AML-193 (cell line): ENCODE measurements at places on chromosomes 6 and 20.

GRCh38 chr6:48628316-48628715 lies 517.3 kb upstream of the PTCHD4 start:
- no peak for DNase-seq

DNA sequence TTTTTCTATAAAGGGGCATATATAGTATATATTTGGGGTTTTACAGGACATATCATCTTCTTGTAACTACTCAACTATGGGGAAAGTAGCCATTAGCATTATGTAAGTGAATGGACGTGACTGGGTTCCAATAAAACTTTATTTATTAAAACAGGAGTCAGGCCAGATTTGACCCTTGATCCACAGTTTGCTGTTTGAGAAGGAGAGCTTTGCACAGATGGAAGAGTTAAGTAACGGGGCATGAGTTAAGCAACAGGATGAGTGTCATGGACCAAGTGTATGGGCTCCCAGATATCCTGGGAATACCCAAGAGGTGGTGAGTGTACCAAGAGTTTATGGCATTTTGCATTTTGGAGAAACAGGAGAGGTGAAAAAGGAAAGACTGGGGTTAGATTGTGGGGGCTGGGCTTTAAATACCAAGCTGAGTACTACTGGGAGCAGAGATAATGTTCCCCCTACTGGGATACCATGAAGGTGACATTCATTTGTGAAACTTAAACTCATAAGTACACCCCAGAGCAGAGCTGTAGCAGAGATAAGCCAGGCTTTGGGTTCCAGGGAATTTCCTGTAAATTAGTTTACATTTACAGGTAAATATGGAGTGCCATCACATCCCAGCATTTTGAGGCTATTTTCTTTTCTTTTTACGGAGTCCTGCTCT lies 18.5 kb upstream of the SCUBE3 start:
- DNase-seq = no peak

- no peak for DNase-seq
Observed at GRCh38 chr6:125584468-125584939, 164.9 kb upstream of the HEY2 start.

DNA sequence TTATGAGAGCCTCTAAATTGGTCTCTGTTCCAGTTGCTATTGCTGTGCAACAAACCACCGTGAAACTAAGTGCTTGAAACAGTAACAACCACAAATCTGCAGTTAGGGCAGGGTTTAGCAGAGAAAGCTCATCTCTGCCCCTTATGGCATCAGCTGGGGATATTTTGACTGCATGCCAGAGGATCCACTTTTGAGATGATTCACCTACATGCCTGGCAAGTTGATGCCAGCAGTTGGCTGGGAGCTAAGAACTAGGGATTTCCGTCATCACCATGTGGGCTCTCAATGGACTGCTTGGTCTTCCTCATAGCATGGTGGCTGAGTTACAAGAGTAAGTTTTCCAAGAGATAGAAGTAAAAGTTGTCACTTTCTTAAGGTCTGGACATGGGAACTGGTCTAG lies 35.1 kb downstream of the PLCB4 start:
- no peak for DNase-seq

DNA sequence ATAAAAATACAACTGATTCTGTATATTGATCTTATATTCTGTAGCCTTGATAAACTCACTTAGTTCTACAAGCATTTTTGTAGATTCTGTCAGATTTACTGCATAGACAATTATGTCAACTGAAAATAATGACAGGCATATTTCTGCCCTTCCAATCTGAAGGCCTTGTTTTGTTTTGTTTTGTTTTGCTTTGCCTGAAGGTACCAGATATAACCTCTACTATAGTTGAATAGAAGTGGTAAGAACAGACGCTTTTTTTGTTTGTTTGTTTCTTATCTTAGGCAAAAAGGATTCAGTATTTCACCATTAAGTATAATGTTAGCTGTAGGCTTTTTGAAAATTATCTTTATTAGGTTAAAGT lies 64.6 kb upstream of the RSPO3 start:
- DNase-seq = no peak

GRCh38 chr20:10578607-10579006 lies 95.2 kb downstream of the JAG1 start:
- no peak for DNase-seq

GRCh38 chr6:91098006-91098405 lies 511.1 kb upstream of the MAP3K7 start:
- DNase-seq = no peak

DNA sequence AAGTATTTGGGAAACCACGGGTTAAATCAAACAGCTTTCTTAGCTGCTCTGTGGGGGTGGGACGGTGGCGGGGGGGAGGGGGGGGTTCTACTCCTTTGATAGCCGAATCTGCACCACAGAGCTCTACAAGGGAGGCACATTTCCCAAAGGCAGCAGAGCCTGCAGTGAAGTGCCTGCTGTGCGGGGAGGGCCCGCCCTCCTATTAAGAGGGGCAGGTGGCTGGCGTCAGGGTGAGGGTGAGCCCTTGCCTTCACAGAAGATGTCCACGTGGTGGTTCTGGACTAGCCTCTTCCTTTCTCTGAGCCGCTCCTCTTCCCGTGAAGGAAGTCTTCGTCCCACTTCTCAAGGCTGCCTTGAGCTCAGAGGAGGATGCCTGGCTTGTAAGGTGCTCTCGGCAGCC lies 174.9 kb upstream of the THBS2 start:
- no peak for DNase-seq

GRCh38 chr6:134457941-134458340 lies 140.0 kb upstream of the SGK1 start:
- DNase-seq = no peak

- peak; percentile 83 for DNase-seq
Observed at GRCh38 chr6:28896505-28897368, 27.0 kb downstream of the TRIM27 start.

DNA sequence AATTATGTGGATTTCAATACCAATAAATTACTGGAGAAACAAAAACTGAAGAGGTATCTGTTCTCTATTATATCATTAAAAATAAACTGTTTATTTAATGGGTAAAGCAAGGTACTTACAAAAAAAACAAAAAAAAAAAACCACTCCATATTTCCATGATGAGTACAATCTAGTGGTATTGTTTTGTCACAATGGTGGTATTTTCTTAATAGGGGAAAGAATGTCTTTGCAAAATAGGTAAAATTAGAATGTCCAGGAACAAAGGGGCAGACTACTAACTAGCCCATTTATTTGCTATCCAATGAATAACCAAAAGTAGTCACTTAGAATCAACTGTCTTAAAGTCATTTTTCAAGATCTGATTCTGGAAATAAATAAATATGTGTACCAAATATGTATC lies 92.0 kb downstream of the ARHGAP18 start:
- no peak for DNase-seq

GRCh38 chr6:165811512-165811911 lies 148.5 kb upstream of the PDE10A start:
- no peak for DNase-seq

DNA sequence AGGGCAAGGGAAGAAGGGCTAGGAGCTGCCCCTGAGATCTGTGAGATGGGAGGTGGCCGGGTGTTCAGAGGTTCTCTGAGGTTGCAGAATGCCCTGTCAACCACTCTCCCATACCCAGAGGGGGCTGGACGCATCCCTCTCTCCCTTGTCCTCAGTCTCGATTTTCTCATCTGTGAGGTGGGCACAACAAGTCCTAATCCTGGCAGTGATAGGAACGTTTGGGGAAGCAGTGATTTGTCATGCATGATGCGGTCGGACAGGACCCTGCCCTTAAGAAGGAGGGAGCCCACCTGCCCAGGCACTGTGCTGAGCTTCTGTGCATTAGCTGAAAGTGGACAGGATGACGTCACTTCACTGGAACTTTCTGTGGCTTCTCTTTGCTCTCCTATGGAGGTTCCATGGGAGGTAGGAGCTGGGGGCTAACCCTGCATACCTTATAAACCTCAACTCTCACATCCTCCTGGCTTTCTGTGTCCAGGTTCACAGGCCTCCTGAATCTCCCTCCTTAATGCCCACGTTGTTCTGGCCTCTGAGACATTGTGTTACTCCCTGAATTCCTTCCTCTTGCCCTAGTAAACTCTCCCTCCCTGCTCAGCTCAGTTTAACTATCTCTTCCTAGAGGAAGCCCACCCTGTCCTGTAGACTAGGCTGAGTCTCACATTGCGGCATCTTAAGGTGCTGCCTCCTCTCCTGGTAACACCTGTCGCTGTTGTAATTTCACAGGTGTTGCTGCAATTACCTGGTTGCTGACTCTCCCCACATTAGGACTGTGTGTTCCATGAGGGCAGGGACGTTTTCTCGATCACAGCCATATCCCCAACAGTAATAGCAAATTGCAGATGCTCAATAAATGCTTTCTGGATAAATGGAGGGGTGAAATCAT lies 30.1 kb upstream of the CSNK2A1 start:
- no peak for DNase-seq

- peak; percentile 93 for DNase-seq
Observed at GRCh38 chr6:166258854-166259276, 49.3 kb downstream of the PRR18 start.

- peak; percentile 10 for DNase-seq
Observed at GRCh38 chr6:125236536-125237327, 65.0 kb downstream of the HDDC2 start.

- DNase-seq = no peak
Observed at GRCh38 chr6:166346965-166347364, 4.6 kb upstream of the SFT2D1 start.

GRCh38 chr6:3195695-3196497 lies 31.6 kb downstream of the TUBB2B start:
- no peak for DNase-seq

GRCh38 chr20:35487479-35487878 lies 32.1 kb downstream of the CEP250 start:
- DNase-seq = no peak

DNA sequence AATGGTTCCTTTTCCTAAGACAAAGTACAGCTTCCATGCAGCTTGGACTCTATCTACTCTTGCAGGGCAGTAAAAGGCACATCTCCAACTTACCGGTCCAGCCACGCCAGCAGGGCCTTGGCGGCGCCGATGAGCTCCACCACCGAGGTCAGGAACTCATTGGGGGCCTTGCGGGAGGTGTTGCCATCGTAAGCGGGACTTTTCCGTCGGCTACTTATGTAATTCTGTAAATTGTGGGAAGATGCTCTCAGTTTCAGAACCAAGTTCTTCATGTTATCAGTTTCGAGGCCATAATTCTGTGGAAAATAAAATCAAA lies 68.5 kb downstream of the CNKSR3 start:
- DNase-seq = no peak

DNA sequence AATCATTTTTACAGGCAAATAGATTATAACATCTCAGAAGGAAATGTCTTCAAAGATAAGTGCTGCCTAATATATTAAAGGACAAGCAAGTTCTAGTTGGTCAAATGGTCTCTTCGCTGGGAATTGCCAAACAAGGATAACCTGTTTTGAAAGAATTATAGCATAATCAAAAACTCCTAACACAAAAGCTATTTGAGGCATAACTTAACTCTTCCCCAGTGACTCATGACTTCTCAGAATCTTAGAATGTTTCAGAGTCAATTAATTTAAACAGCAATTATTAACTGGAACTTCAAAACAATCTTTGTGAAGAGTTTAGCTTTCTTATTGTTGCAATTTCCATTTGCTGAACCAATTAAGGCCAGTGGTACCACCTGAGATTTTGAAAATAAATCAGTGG lies 126.6 kb downstream of the MTFR2 start:
- no peak for DNase-seq

DNA sequence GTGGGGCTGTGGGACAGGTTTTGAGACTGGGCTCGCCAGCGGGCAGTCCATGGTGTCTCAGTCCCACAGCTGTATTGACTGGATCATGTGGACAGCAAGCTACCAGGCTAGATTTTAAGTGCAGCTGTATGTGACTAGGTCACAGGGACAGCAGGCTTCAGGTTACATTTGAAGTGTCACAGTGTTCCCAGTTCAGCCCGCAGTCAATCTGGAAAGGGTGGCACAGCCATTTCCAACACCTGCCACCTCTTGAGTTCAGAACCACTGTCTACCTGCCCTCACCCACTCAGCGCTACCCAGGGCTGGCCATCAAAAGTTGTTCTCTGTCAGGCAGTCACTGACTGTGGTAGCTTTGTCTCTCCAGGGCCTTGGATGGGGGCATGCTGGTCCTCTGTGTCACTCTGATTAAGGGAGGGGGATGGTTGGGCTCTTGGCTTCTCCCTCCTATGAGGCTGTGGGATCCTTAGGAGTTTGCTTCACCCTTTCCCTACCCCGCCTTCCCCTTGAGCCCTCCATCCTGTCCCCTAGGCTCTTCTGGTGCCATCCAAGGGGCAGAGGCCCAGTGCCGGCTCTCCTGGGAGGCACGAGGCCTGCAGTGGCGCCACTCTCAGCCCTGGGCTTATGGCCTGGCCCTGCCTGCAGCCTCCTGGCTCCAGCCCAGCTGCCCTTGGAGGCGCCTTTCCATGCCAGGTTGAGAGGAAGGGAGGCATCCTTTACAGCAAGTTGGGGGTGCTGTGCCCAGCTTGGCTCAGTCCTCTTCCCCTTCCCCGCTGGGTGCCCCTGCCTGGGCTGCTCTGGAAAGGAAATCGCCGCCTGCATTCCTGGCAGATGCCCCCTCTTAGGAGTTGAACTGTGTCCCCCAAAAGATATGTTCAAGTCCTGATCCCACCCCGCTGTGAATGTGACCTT lies 44.9 kb downstream of the PNLDC1 start:
- no peak for DNase-seq

- no peak for DNase-seq
Observed at GRCh38 chr6:1762203-1762602, 152.5 kb downstream of the FOXC1 start.

GRCh38 chr20:26276554-26277210 lies 580.0 kb upstream of the ZNF337 start:
- DNase-seq = no peak

- DNase-seq = no peak
Observed at GRCh38 chr20:50886184-50886790, 45.0 kb downstream of the ADNP start.

DNA sequence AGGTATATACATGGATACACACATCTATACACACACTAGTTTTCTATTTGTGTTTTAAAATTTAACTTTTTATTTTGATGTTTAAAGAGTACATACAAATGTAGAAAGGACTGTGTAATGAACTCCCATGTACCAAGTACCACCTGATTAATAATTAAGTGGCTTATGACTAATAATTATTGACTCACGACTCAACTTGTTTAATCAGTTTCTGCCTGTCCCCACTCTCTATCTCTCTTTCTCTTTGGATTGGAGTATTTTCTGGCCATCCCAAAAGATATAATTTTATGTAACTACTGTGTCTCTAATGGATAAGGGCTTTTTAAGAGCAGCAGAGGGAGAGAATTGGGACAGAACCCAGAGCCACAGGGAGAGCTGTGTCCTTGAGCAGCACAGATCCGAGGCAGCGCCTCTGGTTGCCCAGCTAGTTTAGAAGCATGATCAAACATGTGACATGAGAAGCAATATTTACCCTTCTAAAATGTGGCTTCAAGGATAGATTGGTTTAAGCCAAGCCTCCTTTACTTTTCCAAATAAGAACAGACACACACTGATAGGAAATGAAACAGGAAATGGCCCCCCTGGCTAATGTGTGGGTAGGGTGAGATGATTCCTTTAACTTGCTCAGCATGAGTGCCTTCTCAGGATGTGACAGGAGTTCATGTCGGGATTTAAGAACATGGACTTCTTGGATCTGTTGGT lies 81.0 kb downstream of the ERMARD start:
- no peak for DNase-seq

GRCh38 chr20:50304923-50305635 lies 114.4 kb downstream of the CEBPB start:
- no peak for DNase-seq
